ENCODE measurements at places on chromosomes 7 and 10.

- no peak overlapping the region for H3K27ac ChIP-seq
- DNase-seq, result no peak
Measured at GRCh38 chr10:102965311-102965851, 47.3 kb downstream of the CNNM2 start.

GRCh38 chr10:58577437-58577777 lies 64.7 kb downstream of the BICC1 start:
- H3K4me3 ChIP-seq, result no peak overlapping the region
- H3K4me1 ChIP-seq, result peaks cover 13% of the 10 kb centered on the region
- H3K36me3 ChIP-seq, result no peaks in the 10 kb centered on the region
- H3K27me3 ChIP-seq, result no peaks in the 10 kb centered on the region

DNA sequence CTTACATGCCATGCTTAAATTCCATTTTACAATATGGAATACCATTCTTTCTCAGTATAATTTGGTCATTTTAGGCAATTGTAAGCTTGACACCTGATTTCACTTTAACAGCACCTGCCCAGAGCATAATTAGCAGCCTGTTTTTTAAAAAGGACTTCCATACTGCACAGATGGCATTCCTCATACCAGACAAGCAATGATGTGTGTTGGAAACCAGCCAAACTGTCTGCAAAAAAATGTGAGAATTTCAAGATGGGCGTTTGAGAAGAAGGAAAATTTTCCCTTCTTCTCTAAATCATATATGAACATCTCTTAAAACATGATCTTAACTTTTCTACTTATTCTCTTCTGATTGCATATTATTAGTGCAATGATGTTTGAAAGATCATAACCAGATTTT lies 40.4 kb upstream of the AGMO start:
- no peaks in the 10 kb centered on the region for H3K36me3 ChIP-seq
- H3K4me3 ChIP-seq, result no peak overlapping the region
- DNase-seq, result no peak
- no peaks in the 10 kb centered on the region for H3K27me3 ChIP-seq

GRCh38 chr7:144037414-144038035 lies 11.2 kb upstream of the OR2A5 start:
- no peak overlapping the region for H3K4me3 ChIP-seq
- no peak overlapping the region for H3K27ac ChIP-seq
- no peaks in the 10 kb centered on the region for H3K27me3 ChIP-seq
- no peak for DNase-seq
- no peaks in the 10 kb centered on the region for H3K4me1 ChIP-seq

DNA sequence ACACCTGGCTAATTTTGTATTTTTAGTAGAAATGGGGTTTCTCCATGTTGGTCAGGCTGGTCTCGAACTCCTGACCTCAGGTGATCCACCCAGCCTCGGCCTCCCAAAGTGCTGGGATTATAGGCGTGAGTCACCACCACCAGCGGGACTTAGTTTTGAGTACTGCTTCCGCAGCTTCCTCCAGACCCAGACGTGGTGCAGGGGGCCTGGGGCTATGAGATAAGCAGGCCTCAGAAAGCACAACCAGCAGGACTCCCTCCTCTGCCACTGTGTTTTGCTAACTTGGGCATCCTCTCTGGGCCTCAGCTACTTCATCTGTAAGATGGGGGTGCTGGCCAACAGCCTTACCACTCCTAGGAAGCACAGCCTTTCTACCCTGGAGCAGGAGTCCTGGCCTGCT lies 37.8 kb downstream of the GOLGA7B start:
- H3K36me3 ChIP-seq, result no peaks in the 10 kb centered on the region
- H3K27ac ChIP-seq, result no peak overlapping the region
- no peak overlapping the region for H3K4me3 ChIP-seq
- no peaks in the 10 kb centered on the region for H3K27me3 ChIP-seq

- no peaks in the 10 kb centered on the region for H3K27me3 ChIP-seq
- no peaks in the 10 kb centered on the region for H3K4me1 ChIP-seq
- H3K4me3 ChIP-seq, result no peak overlapping the region
- H3K27ac ChIP-seq, result no peak overlapping the region
Measured at GRCh38 chr10:103564116-103564501, 70.6 kb downstream of the NEURL1 start.

- no peak overlapping the region for H3K27ac ChIP-seq
- no peaks in the 10 kb centered on the region for H3K36me3 ChIP-seq
- H3K27me3 ChIP-seq, result no peaks in the 10 kb centered on the region
Measured at GRCh38 chr10:96446966-96447596, 66.6 kb downstream of the TLL2 start.

DNA sequence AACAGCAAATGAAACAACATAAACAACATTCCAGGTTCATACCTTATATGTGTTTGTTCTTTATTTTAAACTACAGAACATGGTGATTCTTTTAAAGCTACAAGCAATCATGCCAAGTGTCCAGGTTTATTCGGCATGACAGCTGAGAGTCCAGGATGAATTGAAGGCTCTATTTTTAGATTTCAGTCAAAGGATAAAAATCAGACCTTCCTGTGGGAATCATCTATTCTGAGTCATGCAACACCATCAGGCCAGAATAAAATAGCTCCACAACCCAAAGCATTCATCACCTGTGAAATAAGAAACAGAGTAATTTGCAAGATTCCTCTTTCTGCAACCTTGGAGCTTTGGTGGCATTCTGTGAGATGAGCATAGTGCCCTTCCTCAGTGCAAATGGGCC lies 292.4 kb upstream of the MYO3A start:
- H3K27ac ChIP-seq, result no peak overlapping the region
- H3K4me1 ChIP-seq, result no peaks in the 10 kb centered on the region
- DNase-seq, result no peak
- H3K36me3 ChIP-seq, result no peaks in the 10 kb centered on the region

- no peak overlapping the region for H3K4me3 ChIP-seq
- H3K27me3 ChIP-seq, result no peaks in the 10 kb centered on the region
- no peak overlapping the region for H3K27ac ChIP-seq
- H3K36me3 ChIP-seq, result no peaks in the 10 kb centered on the region
Measured at GRCh38 chr10:58179238-58179637, 88.5 kb downstream of the IPMK start.

- peaks cover 5% of the 10 kb centered on the region for H3K36me3 ChIP-seq
- peaks cover 16% of the 10 kb centered on the region for H3K4me1 ChIP-seq
- no peak overlapping the region for H3K27ac ChIP-seq
- DNase-seq, result no peak
- H3K4me3 ChIP-seq, result no peak overlapping the region
- H3K27me3 ChIP-seq, result no peaks in the 10 kb centered on the region
Measured at GRCh38 chr10:79092292-79092896, 23.6 kb downstream of the ZMIZ1 start.

- H3K27ac ChIP-seq, result no peak overlapping the region
- H3K36me3 ChIP-seq, result peaks cover 23% of the 10 kb centered on the region
- H3K4me1 ChIP-seq, result no peaks in the 10 kb centered on the region
- no peaks in the 10 kb centered on the region for H3K27me3 ChIP-seq
- H3K4me3 ChIP-seq, result no peak overlapping the region
Measured at GRCh38 chr10:106582291-106582690, 582.2 kb downstream of the SORCS1 start.

DNA sequence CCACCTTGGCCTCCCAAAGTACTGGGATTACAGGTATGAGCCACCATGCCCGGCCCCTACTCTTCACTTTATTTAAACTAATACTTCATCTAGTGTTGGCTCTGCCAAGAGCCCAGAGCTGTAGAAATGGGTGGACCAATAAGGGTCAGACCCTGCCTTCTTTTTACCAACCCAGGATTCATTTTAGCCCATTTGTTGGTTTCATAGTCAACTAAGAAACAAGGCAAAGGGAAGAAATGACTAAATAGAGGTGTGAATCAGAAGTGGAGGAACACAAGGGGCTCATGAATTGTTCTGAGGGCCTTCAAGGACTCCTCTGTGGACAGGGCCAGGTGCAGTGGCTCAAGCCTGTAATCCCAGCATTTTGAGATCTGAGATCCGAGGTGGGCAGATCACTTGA lies 1.1 kb downstream of the ANKRD2 start:
- H3K4me3 ChIP-seq, result no peak overlapping the region
- no peak overlapping the region for H3K27ac ChIP-seq
- DNase-seq, result no peak
- H3K4me1 ChIP-seq, result no peaks in the 10 kb centered on the region
- H3K27me3 ChIP-seq, result no peaks in the 10 kb centered on the region
- peaks cover 8% of the 10 kb centered on the region for H3K36me3 ChIP-seq

- no peak overlapping the region for H3K4me3 ChIP-seq
- DNase-seq, result no peak
- H3K27ac ChIP-seq, result no peak overlapping the region
- no peaks in the 10 kb centered on the region for H3K4me1 ChIP-seq
- H3K36me3 ChIP-seq, result no peaks in the 10 kb centered on the region
Measured at GRCh38 chr7:15167912-15168311, 265.4 kb upstream of the DGKB start.

- peak; percentile 96 for DNase-seq
- no peak overlapping the region for H3K27ac ChIP-seq
- no peaks in the 10 kb centered on the region for H3K4me1 ChIP-seq
Measured at GRCh38 chr10:101141616-101142532, 10.8 kb downstream of the TLX1 start.

DNA sequence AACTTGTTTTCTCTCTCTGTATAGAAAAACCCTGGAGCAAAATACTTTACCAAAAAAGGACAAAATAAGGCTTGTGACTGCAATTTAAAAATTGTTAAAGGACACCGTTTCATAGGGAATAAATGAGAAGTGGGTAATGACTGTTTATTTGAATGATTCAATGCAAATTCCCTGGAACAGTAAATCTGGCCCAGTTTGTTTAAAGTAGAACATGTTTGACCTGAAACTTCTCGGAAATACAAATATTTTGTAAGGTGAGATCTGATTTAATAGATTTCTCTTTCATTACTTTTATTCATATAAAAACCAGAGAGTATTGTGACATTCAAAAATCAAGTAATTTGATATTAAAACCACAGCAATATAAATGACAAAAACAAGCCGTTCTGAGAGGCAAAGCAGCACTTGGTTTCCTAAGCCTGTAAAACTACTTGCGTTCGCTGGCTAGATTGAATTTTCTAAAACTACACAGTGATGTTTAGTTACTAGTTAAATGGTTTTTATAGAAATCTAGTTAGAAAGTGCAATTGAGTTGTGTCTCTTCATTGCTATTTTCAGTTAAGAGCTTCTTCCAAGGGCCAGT lies 76.8 kb upstream of the PITRM1 start:
- H3K4me1 ChIP-seq, result no peaks in the 10 kb centered on the region
- H3K27me3 ChIP-seq, result no peaks in the 10 kb centered on the region
- no peak overlapping the region for H3K4me3 ChIP-seq
- H3K27ac ChIP-seq, result no peak overlapping the region

DNA sequence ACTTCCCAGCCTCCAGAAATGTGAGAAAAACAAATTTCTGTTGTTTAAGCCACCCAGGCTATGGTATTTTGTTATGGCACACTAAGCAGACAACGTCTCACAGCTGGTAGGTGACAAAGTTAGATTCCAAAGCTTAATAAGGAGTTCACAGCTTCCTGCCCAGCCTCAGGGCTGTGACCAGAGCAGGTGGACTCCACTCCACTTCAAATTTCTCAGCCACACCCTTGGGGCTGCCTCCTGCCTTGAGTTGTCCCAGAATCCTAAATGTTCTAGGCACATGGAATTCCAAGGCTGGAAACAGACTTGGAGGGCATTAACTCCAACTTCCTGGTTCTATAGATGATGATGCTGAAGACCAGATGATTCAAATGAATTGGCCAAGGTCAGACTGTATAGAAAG lies 310.7 kb downstream of the GRID1 start:
- H3K36me3 ChIP-seq, result no peaks in the 10 kb centered on the region
- no peaks in the 10 kb centered on the region for H3K27me3 ChIP-seq
- H3K4me1 ChIP-seq, result no peaks in the 10 kb centered on the region
- DNase-seq, result no peak
- H3K27ac ChIP-seq, result no peak overlapping the region

DNA sequence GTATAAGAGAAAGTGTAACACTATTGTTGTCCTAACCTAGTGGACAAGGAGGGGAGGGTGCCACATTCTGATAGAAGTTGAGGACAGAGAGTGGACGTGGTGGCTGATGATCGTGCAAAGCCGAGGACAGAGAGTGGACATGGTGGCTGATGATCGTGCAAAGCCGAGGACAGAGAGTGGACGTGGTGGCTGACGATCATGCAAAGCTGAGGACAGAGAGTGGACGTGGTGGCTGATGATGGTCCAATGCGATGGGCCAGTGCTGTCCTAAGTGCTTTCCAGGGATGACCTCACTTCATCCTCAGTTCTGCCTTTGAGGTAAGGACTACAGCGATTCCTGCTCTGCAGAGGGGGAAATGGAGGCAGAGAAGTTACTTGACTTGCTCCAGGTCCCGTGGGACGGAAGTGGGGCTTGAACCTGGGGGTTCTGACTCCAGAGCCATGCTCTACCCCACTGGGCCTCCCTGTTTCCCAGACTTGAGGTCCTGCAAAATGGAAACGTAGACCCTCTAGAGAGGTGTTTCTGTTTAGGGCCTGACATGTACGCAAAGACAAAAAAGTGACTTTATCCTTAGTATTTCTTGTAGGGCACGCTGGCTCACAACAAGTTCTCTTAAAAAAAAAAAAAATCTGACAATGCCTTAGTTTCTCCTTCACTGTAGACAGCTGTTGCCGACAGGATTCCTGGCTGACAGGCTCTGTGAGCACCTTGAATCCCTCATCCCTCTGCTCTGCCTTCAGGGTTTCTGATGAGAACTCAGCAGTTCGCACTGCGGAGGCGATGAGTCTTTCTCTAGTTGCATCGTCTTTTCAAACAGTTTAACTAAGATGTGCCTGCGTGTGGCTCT lies 20.3 kb upstream of the NCAPG2 start:
- no peak for DNase-seq
- no peak overlapping the region for H3K27ac ChIP-seq
- H3K4me1 ChIP-seq, result no peaks in the 10 kb centered on the region
- H3K27me3 ChIP-seq, result no peaks in the 10 kb centered on the region

DNA sequence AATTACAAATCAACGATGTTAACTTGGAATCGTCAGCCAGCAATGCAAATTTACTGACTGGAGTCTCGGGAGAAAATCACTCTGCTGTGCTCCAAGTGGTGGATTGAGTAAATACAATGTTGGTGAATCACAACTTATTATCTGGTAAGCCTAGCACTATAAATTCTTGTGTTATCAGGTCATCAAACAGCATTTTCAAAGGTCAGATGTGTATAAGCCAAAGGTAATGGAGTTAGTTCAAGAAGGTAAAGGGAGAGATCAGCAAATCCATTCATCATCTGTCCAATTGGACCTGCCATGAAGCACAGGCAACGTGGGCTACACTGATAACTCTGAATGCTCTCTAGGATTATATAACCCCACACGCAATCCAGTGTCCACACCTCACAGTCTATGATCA lies 13.9 kb downstream of the CUBN start:
- no peak for DNase-seq
- H3K4me3 ChIP-seq, result no peak overlapping the region
- no peaks in the 10 kb centered on the region for H3K27me3 ChIP-seq
- no peaks in the 10 kb centered on the region for H3K36me3 ChIP-seq
- no peak overlapping the region for H3K27ac ChIP-seq

DNA sequence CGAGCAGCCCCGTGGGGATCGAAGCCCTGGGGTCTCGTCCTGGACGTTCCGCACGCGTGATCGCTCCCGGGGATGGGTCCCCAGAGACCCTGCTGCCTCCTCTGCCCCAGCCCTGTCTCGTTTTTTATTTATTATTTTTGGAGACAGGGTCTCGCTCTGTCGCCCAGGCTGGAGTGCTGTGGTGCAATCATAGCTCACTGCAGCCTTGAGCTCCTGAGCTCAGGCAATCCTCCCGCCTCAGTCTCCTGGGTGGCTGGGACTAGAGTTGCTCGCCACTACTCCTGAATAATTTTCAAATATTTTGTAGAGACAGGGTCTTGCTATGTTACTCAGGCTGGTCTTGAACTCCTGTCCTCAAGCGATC lies 319 bp upstream of the STX1A start:
- peaks cover 19% of the 10 kb centered on the region for H3K27me3 ChIP-seq
- DNase-seq, result no peak
- peak overlapping the region; percentile 40 for H3K4me3 ChIP-seq
- no peak overlapping the region for H3K27ac ChIP-seq
- H3K36me3 ChIP-seq, result no peaks in the 10 kb centered on the region
- H3K4me1 ChIP-seq, result peaks cover 4% of the 10 kb centered on the region

- no peaks in the 10 kb centered on the region for H3K36me3 ChIP-seq
- no peak overlapping the region for H3K4me3 ChIP-seq
Measured at GRCh38 chr10:100878291-100878910, 34.4 kb upstream of the SLF2 start.

All from endodermal cell (in vitro differentiated cells).